ENCODE measurements at places on chromosomes 5 and 9.

DNA sequence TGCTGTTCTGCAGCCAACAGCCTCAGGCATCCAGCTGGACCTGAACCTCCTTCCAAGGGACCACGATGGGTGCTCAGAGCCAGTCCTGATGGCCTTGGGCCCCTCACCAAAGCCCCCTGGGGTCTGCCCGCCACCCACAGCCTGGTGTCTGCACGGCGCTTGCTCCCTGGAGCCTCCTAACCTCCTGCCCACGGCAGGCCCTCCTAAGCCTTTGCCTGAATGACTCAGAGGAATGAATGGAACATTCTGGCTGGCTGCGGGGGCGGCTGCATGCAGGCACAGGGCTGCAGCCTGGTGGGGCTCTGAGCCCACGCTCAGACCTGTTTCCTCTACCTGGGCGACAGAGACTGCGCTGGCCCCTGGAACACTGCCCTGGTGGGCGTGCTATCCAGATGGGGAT lies 6.9 kb downstream of the SOHLH1 start:
- DNase-seq, result no peak

DNA sequence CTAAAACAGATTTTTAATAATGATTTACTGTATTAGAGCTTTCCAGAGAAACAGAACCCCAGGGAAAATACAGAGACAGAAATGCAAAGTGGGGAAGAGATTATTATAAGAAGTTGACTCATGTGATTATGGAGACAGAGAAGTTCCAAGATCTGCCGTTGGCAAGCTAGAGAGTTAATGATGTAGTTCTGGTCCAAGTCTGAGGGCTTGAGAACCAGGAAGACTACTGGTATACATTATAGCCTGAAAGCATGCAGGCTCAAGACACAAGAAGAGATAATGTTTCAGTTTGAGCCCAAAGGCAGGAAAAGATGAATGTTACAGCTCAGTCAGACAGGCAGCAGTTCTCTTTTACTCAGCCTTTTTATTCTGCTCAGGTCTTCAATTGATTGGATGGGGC lies 98.8 kb upstream of the NFIL3 start:
- no peak for DNase-seq

- DNase-seq, result no peak
These were observed 71.0 kb downstream of the NREP start for GRCh38 chr5:111685969-111686368.

DNA sequence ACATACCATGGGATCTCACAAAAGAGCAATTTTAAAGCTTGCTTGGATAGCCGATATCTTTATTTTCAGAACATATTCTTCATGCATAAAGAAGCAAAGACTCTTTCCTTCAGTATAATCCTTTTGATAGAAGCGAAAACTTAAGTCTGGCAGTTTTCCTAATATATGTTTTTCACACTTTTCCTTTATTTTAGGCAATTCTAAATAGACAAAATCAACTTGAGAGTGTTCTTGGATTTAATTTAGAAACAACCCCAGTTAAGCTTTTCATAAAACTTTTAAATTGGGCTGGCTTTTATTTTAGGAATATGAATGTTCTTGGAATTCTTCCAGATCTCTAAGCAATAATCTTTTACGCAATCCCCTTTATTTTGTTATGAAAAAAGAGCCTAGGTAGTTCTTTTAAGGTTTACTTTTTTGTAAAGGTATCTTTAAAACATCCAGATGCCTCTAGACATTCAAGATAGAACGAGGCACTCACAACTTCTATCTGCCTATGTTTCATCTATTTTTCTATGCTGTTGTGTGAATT lies 51.5 kb upstream of the HSPB3 start:
- DNase-seq, result no peak

DNA sequence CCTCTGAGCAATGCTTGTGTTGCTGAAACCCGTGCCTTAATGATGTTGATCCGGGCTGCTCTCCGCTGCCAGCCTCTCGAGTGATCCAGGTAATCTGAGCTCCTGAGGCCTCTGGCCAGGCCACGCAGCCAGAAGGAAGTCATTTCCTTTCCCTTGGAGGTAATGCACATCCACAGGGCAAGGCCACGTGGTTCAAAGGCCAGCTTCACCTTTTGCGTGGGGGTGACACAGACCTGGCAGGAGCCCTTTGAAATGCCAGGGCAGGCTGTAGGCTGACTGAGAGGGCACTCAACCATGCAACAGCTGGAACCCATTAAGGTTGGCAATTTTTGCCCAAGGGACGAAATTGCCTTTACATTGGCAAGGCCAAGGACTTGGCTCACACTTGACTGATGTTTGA lies 80.4 kb downstream of the LIX1 start:
- DNase-seq, result no peak

- no peak for DNase-seq
These were observed 92.8 kb downstream of the CAMSAP1 start for GRCh38 chr9:135814421-135815095.

- DNase-seq, result no peak
These were observed 5.5 kb downstream of the KDM4C start for GRCh38 chr9:6763244-6763643.

- no peak for DNase-seq
These were observed 22.6 kb downstream of the CNTFR start for GRCh38 chr9:34566972-34567371.
